Hindlimb muscle (tissue), 1 donor: ENCODE measurements at places on chromosomes 11 and 22. TPM values are rescaled to one million over a fixed set of nuclear protein-coding genes. Genes with fewer than 3 reads are reported as not detected.

HPX gene
- polyA plus RNA-seq, result 2.2 TPM

HIKESHI gene
- polyA plus RNA-seq, result 30.8 TPM

IFITM2 gene
- polyA plus RNA-seq, result 79.2 TPM

HTR3B gene
- polyA plus RNA-seq, result 0.09 TPM

FOLH1 gene
- polyA plus RNA-seq, result 1.3 TPM

PAMR1 gene
- polyA plus RNA-seq, result 8.4 TPM

ASCL2 gene
- polyA plus RNA-seq, result 0.17 TPM

OR8D1 gene
- polyA plus RNA-seq, result not detected

TIGD3 gene
- polyA plus RNA-seq, result 0.22 TPM

MOGAT2 gene
- polyA plus RNA-seq, result not detected

RAB38 gene
- polyA plus RNA-seq, result 2.1 TPM

GNB1L gene
- polyA plus RNA-seq, result 4.3 TPM

C22orf31 gene
- polyA plus RNA-seq, result 2.2 TPM

OR4C15 gene
- polyA plus RNA-seq, result not detected

SLC25A1 gene
- 20.4 TPM for polyA plus RNA-seq

SCO2 gene
- 6.1 TPM for polyA plus RNA-seq

KCNA4 gene
- 0.25 TPM for polyA plus RNA-seq

C11orf42 gene
- 0.35 TPM for polyA plus RNA-seq

KCNJ11 gene
- 27.5 TPM for polyA plus RNA-seq

- DNase-seq, result no peak
Measured at GRCh38 chr11:66967670-66968425, 7.3 kb upstream of the C11orf86 start.

GRCh38 chr11:134030853-134031252 lies 38.0 kb upstream of the JAM3 start:
- no peak for DNase-seq

DNA sequence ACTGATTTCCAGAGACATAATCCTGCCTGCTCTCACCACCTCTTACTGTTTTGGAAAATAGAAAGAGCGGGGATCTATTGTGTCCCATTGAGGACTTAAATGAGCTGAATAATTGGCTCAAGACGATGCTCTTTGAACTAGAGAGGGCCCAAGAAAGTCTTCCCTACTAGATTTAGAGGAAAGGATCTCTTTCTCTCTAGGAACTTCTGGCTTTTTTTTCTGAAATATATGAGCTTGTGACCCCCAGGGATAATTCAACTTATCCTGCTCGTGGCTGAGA lies 461.4 kb upstream of the KIRREL3 start:
- DNase-seq, result no peak

GRCh38 chr22:45863981-45864751 lies 112.8 kb downstream of the WNT7B start:
- peak; percentile 77 for DNase-seq

DNA sequence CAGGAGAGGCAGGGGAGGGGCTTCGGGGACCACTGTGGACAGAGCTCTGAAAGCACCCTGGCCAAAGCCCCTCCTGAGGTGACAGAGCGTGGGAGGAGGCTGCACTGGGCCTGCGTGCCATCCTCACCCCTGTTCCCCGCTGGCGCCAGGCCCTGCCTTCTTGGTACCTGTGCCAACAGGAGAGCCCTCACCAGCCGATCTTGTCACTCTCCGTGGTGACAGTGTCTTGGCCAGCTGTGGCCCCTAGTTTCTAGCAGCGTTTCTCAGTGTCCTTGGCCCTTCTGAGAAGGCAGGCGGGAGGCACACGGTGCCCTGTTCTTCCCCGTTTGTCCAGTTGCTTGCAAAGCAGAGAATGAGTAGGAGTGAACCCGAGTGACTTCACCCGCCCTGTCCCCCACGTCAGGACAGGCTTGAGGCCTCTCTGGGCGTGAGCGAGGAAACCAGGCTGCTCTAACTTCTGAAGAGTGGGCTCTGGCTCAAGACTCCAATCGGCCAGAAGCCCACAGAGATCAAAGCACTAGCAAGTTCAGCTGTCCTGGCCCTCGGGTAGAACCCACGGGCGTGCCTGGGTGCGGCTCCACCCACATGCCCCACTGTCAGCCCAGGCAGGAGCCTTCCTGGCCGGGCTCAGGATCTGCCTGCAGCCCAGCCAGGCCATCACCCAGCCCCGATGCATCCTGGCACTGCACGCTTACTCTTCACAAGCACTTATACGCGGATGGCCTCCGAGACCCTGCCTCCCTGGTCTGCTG lies 60.2 kb upstream of the EMID1 start:
- DNase-seq, result no peak

- peak; percentile 80 for DNase-seq
Measured at GRCh38 chr22:19942157-19943081, 801 bp upstream of the TXNRD2 start.

GRCh38 chr22:23621082-23621780 lies 10.9 kb downstream of the DRICH1 start:
- DNase-seq, result no peak

- DNase-seq, result no peak
Measured at GRCh38 chr11:116605543-116606459, 167.0 kb downstream of the BUD13 start.

- DNase-seq, result peak; percentile 17
Measured at GRCh38 chr11:30960387-30960992, 374.3 kb upstream of the MPPED2 start.

- DNase-seq, result no peak
Measured at GRCh38 chr11:125083312-125084056, 20.4 kb downstream of the SLC37A2 start.

DNA sequence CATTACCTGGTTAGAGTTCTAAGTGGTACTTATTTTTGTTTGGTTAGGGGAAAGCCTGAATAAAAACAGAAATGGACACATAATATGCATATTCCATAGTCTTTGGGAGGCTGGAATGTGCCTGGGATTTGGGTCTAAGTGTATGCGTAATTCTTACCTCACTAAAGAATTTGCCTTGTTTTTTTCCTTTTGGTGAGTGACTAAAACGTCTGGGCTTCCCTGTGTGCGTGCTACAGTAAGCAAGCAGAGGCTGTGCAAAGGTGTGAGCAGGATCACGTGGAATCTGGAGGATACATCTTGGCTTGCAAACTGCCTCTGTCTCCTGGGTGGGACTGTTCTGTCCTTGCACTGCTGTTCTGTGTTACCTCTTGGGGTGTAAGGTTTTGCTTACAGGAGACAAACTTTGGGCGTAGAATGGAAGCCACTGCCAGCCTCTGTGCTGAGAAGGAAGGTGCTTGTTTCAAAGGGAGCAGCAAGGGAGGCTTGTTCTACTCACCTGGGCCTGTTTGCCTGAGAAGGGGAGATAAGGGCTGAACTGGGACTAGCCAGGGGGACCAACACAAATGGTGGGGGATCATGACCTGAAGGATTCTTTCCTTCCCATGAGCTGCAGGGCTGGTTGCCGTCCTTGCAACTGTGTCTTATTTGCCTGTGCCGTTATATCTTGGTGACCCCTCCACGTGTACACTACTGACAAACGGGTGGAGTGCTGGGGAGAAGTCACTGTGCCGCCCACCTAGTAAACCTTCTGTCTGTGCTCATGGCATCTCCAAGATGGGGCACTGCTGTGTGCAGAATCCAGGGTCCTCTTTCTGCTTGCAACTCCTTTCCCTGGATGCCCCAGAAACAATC lies 4.5 kb downstream of the NEAT1 start:
- DNase-seq, result no peak

GRCh38 chr11:33645686-33646085 lies 54.9 kb downstream of the C11orf91 start:
- no peak for DNase-seq

DNA sequence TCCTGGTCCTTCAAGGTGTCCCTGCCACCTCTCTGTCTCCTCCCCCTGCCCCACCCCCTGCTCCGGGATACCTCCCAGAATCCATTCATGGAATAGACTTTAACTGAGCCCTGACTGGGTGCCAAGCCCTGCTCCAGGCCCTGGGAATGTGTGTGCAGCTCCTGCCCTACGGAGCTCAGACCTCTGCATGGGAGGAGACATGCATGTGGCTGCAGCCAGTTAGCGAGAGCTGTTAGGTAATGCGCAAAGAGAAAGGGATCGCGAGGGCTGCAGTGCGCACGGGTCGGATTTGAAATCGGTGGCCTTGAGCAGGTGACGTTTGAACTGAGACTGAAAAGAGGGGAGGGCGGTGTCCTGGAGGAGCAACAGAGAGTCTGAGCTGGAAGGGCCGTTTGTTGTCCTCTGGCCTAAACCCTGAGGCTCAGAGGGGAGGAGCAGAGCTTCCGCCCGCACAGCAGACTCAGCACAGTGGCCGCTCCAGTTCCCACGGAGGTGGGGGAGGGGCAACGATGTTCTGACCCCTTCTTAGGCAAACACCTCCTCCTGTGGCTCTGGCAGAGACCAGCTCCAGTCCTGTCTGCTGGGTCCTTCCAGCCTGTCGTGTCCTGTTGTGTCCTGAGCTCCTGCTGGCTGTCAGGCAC lies 19.8 kb upstream of the LRRC10B start:
- DNase-seq, result no peak

GRCh38 chr22:22154040-22154439 lies 90.5 kb upstream of the VPREB1 start:
- DNase-seq, result no peak

- DNase-seq, result no peak
Measured at GRCh38 chr22:38203855-38204514, 2.2 kb downstream of the MAFF start.

- DNase-seq, result no peak
Measured at GRCh38 chr11:134665571-134666270, 253.7 kb upstream of the B3GAT1 start.

DNA sequence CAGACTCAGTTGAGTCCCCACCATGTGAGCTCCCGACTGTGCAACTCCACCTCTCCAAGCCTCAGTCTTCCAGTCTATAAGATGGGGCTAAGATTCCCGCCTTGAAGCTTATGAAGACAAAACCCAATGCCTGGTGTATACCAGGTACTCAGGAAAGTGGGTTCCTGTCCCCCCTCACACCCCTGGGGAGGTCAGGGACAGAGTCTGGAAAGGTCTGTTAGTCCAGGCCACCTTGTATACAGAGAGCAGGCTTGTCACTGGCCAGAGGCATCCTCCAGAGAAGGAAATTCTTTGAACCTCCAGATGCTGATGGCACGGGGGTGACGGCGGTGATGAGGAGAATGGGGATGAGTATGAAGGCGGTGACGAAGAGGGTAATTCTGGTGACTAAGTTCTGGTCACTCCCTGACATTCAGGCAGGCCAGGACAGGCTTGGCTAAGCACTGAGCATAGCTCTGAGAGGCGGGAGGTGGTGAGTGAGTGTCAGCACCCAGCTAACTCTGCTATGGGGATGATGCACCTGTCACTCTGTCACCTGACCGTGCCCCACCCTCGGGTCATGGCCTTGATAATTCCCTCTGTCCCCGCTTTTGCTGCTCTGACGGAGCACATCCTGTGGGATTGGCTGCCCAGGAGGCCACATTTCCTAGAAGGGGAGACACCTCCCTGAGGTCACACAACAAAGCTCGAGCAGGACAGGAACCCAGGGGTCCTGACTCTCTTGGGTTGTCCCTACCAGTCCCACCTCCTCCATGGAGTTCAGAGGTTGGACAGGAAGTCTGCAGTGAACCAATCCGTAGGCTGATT lies 30.9 kb upstream of the CSNK1E start:
- no peak for DNase-seq

GRCh38 chr11:45859661-45860140 lies 12.4 kb downstream of the CRY2 start:
- peak; percentile 91 for DNase-seq

DNA sequence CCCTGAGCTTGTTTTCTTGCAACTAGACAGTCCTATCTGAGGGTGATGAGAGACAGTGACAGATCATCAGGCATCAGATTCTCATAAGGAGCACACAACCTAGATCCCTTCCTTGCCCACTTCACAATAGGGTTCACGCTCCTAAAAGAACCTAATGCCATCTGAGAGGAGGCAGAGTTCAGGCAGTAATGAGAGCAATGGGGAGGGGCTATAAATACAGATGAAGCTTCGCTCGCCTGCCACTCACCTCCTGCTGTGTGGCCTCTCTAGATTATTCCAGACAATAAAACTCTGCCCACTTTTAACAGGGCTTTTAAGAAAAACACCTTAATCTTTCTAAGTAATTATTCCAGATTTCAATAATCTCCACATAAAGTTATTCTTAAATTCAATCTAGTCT lies 43.9 kb upstream of the PAK1 start:
- no peak for DNase-seq

DNA sequence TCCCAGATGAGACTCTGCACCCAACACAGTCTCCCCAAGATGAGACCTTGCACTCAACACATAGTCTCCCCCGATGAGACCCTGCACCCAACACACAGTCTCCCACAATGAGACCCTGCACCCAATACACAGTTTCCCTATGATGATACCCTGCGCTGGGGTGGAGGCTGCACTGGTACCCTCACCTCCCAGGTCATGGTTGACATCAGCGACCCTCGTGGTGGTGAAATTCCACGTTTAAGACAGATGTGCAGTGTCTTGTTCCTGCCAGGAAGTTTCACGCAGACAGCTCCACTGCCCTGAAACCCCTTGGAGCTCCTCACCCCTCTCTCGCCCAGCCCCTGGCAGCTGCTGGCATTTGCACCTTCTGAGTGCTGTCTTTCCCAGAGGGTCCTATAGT lies 9.5 kb downstream of the MUC5AC start:
- DNase-seq, result no peak

DNA sequence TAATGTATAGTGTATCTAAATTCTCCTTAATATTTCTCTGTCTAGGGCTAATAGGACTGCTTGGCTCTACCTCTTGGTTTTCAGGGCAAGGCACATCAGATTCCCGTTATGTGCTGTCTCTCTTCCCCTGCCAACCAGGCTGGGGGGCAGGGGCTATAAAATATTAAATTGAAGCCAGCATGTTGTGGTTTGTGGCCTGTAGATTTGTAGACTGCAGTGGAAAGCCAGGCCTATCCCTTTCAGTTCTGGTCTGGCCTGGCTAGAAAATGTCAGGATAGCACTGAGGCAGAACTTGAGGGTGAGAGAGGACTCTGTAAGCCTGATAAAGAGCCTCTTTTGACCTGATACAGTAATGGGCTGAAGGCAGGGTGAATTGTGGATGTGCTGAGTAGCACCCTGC lies 14.4 kb upstream of the GRK2 start:
- DNase-seq, result no peak

GRCh38 chr11:58905011-58905720 lies 34.1 kb upstream of the GLYATL1 start:
- DNase-seq, result peak; percentile 55

DNA sequence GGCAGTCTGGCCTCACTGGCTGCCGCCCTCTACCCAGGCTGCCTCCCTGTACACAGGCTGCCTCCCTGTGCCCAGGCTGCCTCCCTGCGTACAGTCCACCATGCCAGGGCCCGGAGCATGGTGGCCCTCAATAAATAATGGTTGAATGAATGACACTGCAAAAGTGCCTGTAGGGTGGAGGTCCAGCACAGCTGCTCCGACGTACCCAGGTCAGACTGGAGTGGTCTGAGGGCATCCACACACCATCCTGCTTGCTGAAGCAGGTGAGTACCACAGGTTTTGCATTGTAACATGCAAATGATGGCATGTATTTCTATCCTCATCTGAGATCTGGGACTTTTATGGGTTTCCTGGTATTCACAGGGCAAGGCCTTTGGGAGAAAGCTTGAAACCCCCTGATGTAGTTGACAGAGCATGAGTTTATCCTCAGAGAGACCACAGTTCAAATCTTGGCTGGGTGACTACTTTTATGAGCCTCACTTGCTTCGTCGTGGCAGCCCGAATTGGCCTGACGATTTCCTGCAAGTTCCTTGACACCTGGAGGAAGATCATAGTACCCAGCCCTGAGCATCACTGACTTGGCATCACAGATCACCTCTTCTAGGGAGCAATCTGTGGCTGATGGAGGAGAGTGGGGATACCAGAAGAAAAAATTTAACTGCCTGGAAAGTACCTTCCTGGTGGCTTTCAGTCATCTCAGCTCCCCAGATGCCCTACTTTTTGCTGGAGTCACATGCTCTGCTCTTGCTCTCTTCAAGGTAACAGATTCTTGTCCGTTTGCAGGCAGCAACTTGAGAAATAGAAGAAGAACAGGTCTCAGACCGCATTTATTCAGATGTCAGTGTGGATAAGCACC lies 16.0 kb upstream of the CYB5R3 start:
- no peak for DNase-seq
